ENCODE measurements at places on chromosomes 16 and 17. TPM values are rescaled to one million over a fixed set of nuclear protein-coding genes. Genes with fewer than 3 reads are reported as not detected.

The CCL14 gene
- 7.1 TPM for total RNA-seq

The CFAP97D1 gene
- not detected for total RNA-seq

The SHISA6 gene
- not detected for total RNA-seq

The MFAP4 gene
- total RNA-seq: not detected

The SAMD14 gene
- 2.8 TPM for total RNA-seq

The PRSS22 gene
- total RNA-seq: not detected

The SLC52A1 gene
- under 0.01 TPM for total RNA-seq

The CACNG3 gene
- not detected for total RNA-seq

The GEMIN4 gene
- 15.9 TPM for total RNA-seq

The CXCL16 gene
- total RNA-seq: 1.3 TPM

The NCOR1 gene
- total RNA-seq: 81.7 TPM

The RHBDL3 gene
- under 0.01 TPM for total RNA-seq

The HBA1 gene
- not detected for total RNA-seq

The DNASE1 gene
- 9.0 TPM for total RNA-seq

The TMED6 gene
- not detected for total RNA-seq

The DOC2B gene
- 1.3 TPM for total RNA-seq

The DNAAF1 gene
- total RNA-seq: 0.09 TPM

The KLHL11 gene
- 26.9 TPM for total RNA-seq

The PHKB gene
- total RNA-seq: 53.4 TPM

The KRT20 gene
- total RNA-seq: not detected

The CES5A gene
- total RNA-seq: not detected

The TP53TG3B gene
- total RNA-seq: not detected

The SCGB1C2 gene
- not detected for total RNA-seq

The PABPN1L gene
- not detected for total RNA-seq

The PFN1 gene
- 806 TPM for total RNA-seq

The ARHGDIG gene
- 3.5 TPM for total RNA-seq

The SLC6A4 gene
- total RNA-seq: under 0.01 TPM

The TADA2A gene
- total RNA-seq: 22.0 TPM

The CACNB1 gene
- 3.1 TPM for total RNA-seq

The PRSS8 gene
- total RNA-seq: not detected

The TMEM106A gene
- 1.3 TPM for total RNA-seq

The AOC2 gene
- 0.38 TPM for total RNA-seq

The CHAD gene
- total RNA-seq: not detected

The STX8 gene
- total RNA-seq: 66.9 TPM

The SALL1 gene
- not detected for total RNA-seq

The KRT33B gene
- total RNA-seq: not detected

The PPP4C gene
- 221 TPM for total RNA-seq

The MPP2 gene
- total RNA-seq: 0.54 TPM

All from endothelial cell of coronary artery (primary cell).